ENCODE measurements at places on chromosomes 13 and 19.

DNA sequence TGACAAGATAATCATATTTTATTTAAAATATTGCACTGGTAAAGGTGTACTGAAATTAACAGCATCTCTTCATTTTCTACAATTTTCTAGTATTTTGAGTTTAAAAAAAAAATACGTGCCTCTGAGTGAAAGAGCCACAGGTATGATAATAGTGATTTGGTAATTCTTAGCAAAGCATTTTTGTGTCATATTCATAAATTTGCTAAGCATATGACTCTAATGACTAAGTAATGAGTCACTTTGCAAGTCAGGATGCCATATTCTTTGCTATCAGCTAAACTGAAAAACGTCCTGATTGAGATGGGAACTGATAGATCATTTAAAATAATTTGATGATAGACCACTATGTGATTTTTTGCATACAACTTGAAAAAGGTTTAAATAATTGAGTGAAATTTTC lies 136.1 kb upstream of the IRS2 start:
- H3K4me1 ChIP-seq = no peaks in the 10 kb centered on the region
- no peak overlapping the region for H3K27ac ChIP-seq
- no peak for DNase-seq
- H3K4me3 ChIP-seq = no peak overlapping the region
- H3K27me3 ChIP-seq = no peaks in the 10 kb centered on the region

DNA sequence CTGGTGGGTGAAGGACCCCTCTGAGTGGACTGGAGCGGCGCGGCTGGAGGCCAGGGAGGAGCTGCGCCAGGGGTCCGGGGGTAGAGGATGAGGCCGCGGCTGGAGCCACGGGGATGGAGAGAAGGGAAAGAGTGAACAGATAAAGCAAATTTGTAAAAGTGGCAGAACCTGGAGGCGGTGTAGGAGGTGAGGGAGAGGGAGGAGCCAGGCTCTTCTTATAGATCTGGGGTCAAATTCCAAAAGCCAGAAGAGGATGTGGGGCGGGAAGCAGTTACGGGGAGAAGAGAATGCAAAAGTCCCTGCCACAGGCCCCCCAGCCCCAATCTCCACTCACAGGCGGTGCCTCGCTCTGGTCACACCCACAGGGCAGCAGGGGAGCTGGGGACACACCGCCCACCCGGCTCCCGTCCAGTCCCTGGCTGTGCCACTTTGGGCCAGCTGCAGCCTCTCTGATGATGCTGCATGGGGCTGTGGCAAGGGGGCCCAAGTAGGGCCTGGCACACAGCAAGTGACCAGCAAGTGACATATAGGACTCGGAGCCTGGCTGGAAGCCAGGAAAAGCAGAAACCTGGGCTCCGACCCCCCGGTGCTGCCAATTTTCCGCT lies 11.1 kb downstream of the LRRC4B start:
- H3K27me3 ChIP-seq = peaks cover 84% of the 10 kb centered on the region
- H3K36me3 ChIP-seq = peaks cover 12% of the 10 kb centered on the region
- no peak for DNase-seq
- peaks cover 8% of the 10 kb centered on the region for H3K4me1 ChIP-seq

DNA sequence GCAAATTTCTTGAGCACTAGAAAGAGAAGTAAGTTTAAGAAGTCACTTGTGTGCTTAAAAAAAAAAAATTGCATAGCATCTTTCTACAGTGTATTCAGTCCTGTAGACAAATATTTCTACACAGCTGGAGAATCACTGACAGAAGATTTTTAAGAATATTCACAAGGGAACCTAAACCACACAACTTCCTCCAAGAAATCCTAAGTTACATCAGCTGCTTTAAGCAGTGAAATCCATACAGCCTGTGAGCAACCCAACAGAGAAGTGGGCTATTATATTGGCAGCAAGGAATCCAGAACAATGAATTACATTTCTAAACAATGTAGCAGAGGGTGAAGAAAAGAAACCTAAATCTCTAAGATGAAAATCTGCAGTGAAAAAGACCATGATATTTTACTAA lies 1.5 kb downstream of the DOCK9 start:
- H3K27ac ChIP-seq = peak overlapping the region; percentile 47
- peak overlapping the region; percentile 68 for H3K4me3 ChIP-seq
- DNase-seq = no peak
- H3K36me3 ChIP-seq = peaks cover 5% of the 10 kb centered on the region
- peaks cover 14% of the 10 kb centered on the region for H3K4me1 ChIP-seq

GRCh38 chr13:89541091-89542030 lies 1806.1 kb upstream of the MIR17HG start:
- H3K36me3 ChIP-seq = no peaks in the 10 kb centered on the region
- H3K27ac ChIP-seq = no peak overlapping the region
- H3K4me3 ChIP-seq = no peak overlapping the region
- no peaks in the 10 kb centered on the region for H3K27me3 ChIP-seq
- no peak for DNase-seq

DNA sequence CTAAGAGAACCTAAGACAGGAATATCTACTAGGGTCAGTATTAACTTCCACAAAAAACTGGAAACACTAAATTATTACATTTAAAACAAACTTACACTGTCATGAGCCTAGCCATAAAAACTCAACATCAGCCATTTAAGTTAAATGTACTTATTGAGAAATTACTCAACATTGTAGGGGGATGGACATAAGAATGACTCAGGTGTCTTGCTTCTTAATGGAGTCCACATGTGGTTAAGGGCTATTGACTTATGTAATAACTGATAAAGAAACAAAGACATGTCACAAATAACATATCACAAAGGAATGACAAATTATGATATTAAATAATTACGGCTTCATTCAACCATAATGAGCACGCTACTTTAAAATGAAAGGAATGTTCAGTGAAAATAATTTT lies 36.2 kb downstream of the CLDN10 start:
- no peaks in the 10 kb centered on the region for H3K36me3 ChIP-seq
- H3K27me3 ChIP-seq = no peaks in the 10 kb centered on the region
- no peaks in the 10 kb centered on the region for H3K4me1 ChIP-seq
